ENCODE measurements at places on chromosomes 2 and 18.

GRCh38 chr2:125516496-125517109 is 1139.4 kb upstream of the GYPC start:
- no peak for DNase-seq

DNA sequence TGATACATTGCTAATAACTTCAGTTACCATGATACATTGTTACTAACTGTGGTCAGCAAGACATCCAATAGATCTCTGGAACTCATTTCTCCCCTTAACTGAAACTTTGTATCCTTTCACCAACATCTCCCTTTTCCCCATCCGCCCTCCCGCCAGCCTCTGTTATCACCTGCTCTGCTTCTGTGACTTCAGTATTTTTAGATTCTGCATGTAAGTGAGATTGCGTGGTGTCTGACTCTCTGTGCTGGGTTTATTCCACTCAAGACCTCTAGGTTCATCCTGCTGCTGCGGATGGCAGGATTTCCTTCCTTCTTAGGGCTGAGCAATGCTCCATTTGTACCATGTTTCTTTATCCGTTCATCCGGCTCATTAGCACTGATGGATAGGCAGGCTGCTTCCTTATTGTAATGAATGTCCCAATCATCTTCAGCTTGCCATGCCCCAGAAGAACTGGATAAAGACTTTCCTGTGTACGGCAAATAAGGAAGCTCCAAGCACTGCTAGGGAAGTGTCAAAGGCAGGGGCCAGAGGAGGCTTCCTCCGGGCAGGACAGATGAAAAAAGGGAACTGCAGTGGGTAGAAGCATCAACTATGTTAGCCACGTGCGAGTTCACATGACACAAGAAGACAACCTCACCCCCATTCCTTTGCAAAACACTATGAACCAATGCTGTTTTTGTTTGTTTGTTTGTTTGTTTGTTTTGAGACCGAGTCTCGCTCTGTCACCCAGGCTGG is 113.4 kb downstream of the EIPR1 start:
- no peak for DNase-seq

DNA sequence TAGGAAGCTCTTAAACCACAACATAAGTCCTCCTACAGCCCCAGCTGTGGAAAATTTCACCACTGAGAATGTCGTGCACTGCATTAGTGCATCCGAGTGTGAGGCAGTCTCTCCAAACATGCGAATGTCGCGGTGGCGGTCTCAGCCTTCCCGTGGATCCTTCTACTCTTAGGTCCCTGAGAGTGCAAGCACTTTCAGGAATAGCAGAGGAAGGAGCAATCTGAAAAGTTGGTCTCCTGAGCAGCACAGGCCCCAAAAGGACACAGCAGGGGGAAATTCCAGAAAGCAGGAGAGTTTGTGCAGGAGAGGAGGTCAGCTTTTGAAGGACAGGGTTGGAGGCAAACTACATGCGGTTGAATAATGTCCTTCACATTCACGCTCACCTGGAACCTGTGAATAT is 440.5 kb upstream of the SMIM21 start:
- no peak for DNase-seq

DNA sequence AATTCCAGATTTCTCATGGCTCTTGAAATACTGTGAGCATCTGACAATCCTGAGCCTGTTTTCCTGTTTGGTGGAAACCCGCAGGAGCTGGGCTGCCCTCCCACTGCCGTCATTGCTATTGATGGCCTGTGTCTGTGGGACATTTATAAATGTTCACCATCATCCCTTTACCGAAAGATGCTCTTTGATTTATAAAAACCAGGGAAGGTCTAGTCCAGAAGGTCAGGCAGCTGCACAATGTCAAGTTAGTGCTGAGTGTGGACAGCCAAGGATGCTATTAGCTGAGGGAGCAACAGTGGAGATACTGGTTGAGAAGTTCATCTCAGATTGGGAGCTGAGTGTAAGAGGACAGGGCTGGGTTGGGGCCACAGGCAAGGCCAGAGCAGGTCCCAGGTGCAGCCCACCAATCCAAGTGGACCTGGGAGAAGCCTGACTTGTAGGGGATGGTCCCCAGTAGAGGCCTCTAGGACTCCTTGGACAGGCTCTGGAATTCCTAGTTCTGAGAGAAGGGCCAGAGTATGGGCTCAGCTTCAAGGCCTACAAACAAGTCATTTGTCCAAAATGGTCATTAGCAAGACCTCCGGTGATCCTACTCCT is 55.1 kb downstream of the COPS8 start:
- DNase-seq = no peak

GRCh38 chr2:39534095-39534711 is 97.1 kb upstream of the MAP4K3 start:
- DNase-seq = no peak

DNA sequence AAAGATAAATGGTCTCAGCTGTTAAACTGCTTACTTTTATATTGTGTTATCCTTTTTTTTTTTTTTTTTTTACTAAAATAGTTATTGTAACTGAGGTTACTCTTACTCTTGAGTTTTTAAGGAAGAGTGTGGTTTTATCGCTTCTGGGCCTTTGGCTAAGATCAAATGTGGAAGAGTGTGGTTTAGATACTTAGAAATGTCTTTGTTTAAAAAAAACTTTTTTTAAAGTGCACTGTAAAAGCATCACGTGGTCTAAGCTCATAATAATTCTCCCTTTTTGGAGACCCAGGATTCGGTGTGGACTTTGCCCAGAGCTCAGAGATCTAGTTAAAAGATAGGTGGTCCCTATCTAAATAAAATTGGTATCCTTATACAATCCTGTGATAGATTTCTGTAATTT is 11.9 kb upstream of the OXER1 start:
- DNase-seq = no peak

DNA sequence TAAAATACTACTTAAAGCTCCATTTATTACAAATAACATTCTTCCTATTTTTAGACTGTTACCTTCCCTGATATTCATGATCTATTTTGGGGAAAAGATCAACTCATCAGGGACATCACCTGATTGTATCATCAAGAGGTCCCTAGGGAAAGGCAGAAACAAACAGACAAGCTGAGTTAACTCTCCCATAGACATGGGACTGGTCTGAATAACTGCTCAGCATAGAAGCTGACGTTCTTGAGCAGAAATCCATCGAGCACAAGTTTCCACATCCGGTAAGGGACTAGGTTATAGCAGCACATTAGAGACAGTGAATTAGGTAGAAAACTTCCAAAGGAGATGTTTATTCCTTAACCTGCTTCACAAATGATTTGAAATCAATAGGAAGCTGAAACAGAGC is 1100.4 kb upstream of the SLC39A10 start:
- no peak for DNase-seq

GRCh38 chr2:161354106-161354505 is 45.9 kb downstream of the PSMD14 start:
- no peak for DNase-seq

- DNase-seq = no peak
Measured at GRCh38 chr2:62459672-62460071, 46.3 kb downstream of the TMEM17 start.

- no peak for DNase-seq
Measured at GRCh38 chr2:215028231-215028630, 110.2 kb downstream of the ABCA12 start.

DNA sequence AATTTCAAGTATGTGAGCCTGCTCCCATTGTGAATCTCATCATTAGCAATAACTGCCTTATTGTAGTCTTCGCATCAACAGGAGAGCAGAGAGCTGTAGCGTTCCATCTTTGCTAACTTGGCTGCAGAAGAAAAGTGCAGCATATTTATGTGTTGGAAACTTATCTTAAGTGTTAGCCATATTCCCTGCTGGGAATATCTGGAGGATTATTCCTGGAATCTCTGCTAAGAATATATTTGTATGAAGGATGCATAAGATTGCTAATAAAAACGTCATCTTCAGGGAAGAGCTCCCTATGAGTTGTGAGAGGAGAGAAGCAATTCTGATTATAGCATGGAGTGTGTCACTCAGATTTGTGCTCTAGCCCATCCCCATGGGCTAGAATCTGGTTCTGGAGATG is 115.1 kb upstream of the REG3G start:
- no peak for DNase-seq

DNA sequence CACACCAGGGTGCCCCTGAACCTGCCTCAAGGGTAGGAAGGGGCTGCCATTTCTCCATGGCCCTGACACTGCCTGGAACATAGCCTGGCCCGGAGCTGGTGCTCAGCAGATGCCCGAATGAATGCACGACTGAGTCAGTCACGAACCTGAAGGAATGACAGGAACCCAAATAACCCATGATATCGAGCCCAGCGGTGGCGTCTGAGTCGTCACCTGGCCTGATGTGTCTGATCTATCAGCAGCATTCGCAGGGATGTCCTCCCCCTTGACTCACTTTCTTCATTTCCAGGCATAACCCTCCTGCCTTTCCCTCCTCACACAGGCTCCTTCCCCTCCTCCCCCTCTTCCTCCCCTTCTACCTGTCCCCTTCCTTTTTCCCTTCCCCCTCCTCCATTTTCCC is 52.1 kb upstream of the SMAD7 start:
- no peak for DNase-seq
